ENCODE measurements at places on chromosomes 4 and X.

DNA sequence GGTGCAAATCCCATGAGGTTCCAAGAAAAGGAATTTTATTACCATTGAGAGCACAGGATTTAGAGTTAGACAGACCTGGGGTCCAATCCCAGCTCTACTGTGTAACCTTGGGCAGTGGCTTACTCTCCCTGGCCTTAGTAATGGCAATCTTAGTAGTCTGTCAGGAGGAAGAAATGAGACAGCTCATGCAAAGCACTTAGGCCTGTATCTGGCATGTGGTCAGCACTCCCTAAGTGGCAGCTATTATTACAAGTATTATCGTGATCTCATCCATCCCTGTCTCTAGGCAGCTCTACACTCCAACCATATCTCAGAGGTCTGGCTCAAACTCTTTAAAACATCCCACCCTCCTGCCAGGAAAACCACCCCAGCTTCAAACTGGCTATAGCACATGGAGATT lies 129.6 kb upstream of the NALF2 start:
- no peak for DNase-seq

- no peak for DNase-seq
Measured at GRCh38 chr4:169201222-169202144, 69.3 kb downstream of the SH3RF1 start.

DNA sequence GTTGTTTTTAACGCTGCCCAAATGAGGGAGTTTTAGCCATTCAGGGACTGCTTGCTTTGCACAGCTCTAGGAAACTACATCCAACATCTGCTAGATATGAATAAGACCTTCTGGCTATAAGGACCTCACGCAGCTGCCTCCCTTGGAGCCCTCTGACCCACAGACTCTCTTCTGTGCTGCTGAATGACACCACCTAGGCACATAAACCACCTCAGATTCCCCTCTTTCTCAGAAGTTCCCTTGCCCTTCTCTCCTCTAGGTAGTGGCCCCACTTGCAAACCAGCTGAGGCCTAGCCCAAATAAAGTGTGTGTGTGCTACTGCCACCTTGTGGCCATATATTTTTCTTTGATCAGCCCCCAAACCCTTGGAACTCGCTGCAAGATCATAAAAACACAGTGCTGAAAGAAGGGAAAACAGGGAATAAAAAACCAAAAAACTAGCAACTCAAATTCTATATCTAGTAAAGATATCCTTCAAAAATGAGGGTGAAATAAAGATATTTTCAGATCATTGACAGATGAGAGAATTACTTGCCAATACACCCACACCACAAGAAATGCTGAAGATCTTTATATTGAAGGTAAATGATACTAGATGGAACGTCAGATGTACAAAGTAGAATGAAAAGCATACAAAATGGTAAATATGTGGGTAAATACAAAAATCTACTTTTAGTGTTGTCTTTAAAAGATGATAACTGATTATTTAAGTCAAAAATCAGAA lies 265.9 kb downstream of the ADAMTS3 start:
- peak; percentile 8 for DNase-seq

GRCh38 chr4:94228493-94229216 lies 21.0 kb downstream of the SMARCAD1 start:
- no peak for DNase-seq

DNA sequence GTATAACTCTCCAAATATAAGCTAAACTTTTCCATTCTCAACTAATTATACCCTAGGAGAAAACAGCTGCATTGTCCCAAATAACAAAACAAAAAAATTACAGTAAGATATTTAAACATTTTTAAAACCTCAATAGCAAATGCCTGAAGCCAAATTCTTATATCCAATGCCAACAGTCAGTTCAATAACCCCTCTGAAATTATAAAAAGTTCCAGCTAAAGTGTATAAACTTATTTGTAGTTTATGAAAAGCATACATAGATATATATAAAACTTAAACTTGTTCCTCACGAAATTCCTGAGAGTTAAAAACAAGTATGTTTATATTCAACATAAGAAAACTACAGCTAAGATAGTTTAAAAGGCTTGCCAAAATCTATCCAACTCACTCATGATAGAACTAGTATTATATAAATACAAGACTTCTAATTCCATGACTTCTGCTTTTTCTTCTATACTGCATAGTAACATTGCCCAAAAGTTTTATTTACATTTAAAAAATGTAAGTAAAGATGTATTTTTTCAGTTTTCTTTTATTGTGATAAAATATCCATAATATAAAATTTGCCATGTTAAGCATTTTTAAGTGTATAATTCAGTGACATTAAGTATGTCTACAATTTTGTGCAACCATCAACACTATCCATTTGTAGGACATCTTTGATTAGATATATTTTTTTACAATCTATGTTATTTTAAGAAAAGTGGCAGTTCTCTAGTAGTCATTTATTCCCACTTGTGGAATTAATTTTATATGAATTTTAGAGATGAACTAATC lies 72.8 kb downstream of the PPA2 start:
- DNase-seq = no peak

GRCh38 chr4:27003642-27004113 lies 143.0 kb downstream of the STIM2 start:
- no peak for DNase-seq

- no peak for DNase-seq
Measured at GRCh38 chr4:41146716-41147506, 67.4 kb downstream of the APBB2 start.

- DNase-seq = no peak
Measured at GRCh38 chr4:154560824-154561231, 2.0 kb upstream of the FGB start.

GRCh38 chr4:3183008-3183407 lies 66.0 kb upstream of the MSANTD1 start:
- DNase-seq = no peak

DNA sequence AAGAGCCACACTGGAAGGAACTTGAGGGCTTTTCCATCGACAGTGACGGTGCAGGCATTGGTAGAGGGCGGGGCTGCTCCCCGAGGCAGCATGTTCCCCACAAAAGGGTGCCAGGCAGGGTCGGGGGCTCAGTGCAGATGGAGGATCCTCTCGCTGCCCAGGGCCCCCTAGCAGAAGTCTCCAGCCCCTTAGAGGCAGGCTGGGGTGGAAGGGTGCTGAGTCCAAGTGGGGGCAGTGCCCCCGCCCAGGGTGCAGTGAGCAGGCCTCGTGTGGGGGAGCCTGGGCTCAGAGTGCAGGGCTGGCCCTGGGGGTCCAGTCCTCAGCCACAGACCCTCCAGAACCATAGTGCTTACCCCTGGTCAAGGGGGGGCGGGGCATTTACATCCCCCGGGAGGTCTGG lies 9.0 kb downstream of the CPZ start:
- DNase-seq = no peak

DNA sequence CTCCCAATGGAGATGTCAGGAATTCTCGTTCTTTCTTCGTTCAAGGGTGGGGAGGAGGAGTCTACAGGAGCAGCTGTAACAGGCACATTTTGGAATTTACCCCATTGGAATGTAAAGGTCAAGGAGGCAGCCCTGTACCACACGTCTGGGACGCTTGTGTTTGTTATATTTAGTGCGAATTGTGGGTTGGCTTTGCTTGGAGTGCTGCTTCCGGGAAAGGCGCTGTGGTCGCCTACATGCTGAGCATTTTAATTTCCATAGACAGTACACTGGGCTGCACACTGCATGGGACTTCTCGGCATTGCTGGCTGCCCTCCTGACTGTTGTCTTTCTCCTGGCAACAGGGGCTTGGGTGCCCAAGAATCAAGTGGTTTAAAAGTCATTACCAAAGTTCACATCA lies 12.8 kb downstream of the GYG2 start:
- no peak for DNase-seq

GRCh38 chr4:15888515-15888914 lies 50.0 kb downstream of the FGFBP1 start:
- DNase-seq = no peak

- no peak for DNase-seq
Measured at GRCh38 chrX:85365370-85365995, 14.0 kb downstream of the POF1B start.

GRCh38 chrX:8345473-8345872 lies 119.2 kb upstream of the VCX3B start:
- DNase-seq = no peak

- no peak for DNase-seq
Measured at GRCh38 chrX:97401586-97402136, 518.0 kb downstream of the RPA4 start.

DNA sequence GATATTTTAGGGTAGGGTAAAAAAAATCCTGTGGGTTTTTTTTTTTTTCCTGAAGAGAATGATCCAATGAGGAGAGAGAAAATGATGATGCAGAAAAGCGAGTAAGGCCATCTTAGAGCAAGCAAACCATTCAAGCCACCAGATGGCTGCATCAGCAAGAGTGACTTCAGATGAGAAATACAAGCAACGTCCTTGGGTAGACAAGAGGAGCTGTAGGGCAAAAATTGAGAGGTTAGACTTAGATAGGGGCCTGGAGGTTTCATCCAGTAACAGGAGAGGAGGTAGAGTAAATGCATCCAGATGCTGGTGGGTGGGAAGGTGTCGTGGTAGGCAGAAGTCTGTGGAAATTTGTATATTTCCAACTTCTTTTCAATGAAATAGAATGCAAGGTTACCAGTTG lies 14.6 kb downstream of the FTHL17 start:
- no peak for DNase-seq

DNA sequence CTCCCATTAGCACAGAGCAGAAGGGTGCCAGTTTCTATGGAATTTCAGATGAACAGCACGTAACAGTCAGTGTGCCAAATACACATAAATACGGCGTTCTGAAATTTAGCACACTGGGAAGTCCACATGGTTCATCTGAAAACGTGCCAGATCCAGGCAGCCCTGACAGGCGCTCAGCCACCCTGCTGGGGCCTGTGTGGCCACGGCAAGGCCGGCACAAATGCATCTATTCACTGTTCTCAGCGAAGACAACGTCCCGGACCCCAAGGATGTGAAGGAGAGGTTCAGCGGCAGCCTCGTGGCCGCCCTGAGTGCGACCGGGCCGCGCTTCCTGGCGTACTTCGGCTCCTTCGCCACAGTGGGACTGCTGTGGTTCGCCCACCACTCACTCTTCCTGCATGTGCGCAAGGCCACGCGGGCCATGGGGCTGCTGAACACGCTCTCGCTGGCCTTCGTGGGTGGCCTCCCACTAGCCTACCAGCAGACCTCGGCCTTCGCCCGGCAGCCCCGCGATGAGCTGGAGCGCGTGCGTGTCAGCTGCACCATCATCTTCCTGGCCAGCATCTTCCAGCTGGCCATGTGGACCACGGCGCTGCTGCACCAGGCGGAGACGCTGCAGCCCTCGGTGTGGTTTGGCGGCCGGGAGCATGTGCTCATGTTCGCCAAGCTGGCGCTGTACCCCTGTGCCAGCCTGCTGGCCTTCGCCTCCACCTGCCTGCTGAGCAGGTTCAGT lies 15.6 kb downstream of the DGKQ start:
- no peak for DNase-seq

DNA sequence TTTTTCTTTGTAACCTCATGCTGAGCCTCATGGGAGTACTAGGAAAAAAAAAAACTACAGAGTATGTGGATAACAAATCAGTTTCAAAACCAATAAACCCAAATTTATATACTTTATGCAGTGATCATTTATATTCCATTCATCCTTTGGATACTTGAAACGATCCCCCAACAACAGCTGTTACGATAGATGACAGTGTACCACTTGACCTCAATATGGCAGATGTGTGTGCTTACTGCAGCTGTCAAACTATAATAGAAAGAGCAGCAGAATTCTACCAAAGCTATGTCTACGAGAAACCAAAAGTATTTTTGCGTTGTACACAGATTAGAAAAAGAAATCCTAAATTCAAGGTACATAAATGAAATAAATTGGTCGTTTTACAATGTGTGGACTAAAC lies 337.8 kb downstream of the PDGFC start:
- DNase-seq = no peak

DNA sequence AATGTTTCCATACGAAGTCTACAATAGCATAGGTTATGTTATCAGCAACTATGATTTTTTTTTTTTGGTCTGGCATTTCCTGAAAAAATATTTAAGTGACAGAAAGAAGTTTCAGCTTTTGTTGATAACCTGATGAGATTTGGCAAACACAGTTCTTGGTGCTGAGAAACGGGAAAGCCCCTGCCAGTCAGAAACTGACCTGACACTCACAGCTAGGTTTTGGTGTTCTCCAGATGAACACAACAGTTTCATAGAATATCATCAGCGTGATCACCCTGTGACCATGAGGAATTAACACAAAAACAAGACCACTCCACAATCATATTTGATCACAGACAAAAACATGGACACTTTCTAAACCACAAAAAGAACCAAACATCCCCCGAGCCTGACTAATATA lies 152.5 kb upstream of the DCAF8L1 start:
- no peak for DNase-seq

- no peak for DNase-seq
Measured at GRCh38 chr4:7326306-7326692, 108.4 kb downstream of the PSAPL1 start.

- DNase-seq = no peak
Measured at GRCh38 chr4:174047363-174047762, 236.1 kb downstream of the FBXO8 start.

DNA sequence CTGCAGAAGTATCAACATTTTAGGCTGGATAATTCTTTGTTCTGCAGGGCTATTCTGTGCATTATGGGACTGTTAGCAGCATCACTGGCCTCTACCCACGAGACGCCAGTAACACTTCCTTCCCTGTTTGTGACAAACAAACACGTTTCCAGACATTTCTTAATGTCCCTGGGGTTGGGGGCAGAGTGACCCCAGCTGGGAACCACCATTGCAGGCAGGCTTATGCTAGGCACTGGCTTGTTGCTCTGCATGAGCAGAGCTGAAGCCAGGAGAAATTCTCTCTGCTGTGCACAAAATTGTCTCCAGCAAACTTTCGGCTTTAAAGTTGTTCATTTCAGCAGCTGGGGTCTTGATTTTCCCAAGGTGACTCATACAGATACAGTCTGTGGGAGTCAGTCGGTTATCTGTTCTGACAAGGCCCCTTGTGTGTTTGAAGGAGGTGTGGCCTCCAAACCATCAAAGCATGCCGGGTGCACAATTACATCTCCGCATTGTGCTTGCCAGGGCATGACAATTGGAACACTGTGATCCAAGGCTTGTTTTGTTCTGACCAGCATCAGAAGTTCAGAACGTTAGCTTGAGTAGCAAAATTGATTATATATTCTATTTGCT lies 156.4 kb upstream of the BOD1L1 start:
- DNase-seq = no peak

DNA sequence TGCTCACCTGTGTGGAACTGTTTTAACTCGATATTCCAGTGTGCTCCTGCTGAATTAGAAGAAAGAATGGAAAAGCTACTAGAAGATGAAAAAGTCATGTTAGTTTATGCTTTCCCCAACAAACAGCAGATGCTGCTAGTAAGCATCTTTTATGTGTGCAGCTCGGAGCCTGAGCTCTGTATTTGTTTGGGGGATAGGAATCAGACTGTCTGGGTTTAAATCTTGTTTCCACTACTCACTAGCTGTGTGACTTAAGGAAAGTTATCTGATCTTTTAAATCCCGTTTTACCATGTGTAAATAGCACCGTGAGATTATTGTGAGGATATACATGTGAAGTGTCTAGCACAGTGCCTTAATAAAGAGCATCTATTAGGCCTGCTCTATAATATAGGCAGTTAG lies 24.0 kb upstream of the SPARCL1 start:
- DNase-seq = no peak
